ENCODE measurements at places on chromosomes 4 and X.
A peak's percentile ranks its signal among the peaks of the same experiment; 100 is the strongest.

DNA sequence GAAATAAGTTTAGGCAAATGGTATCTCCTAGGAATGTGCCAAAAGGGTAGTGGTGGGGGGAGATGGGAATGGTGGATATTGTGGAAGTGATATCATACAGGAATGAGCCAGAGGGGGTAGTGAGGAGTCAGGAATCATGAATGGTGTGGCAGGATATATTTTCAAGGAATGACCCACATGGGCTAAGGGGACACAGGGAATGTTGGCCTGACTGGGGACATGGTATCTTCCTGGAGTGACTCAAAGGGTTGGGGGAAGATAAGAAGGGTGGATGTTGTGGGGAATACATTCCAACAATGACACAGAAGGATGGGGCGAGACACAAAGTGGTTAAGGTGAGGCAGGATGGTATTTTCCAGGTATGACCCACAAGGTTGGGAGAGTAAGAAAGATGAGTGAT, 60.6 kb downstream of the MAOA start:
- no peak for DNase-seq

DNA sequence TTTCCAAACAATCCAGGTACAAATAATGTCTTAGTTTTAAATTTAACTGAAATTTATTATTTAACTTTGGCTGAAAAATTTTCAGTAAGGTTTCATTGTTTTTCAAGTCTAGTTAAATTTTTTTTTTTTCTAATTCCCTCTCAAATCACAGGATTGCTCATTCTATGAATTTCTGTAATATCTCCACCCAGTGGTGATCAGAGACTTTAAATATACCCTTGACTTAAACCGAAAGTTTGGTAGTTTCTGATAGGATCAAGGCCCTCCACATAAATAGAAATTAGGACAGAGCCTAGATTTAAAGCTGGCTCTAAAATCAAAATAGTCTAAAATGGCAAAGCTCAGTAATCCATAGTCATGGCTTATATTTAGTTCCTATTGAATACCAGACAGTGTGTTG, 175.4 kb downstream of the TBCK start:
- no peak for DNase-seq

GRCh38 chrX:32530802-32531403, 680.4 kb downstream of the DMD start:
- peak; percentile 25 for DNase-seq

DNA sequence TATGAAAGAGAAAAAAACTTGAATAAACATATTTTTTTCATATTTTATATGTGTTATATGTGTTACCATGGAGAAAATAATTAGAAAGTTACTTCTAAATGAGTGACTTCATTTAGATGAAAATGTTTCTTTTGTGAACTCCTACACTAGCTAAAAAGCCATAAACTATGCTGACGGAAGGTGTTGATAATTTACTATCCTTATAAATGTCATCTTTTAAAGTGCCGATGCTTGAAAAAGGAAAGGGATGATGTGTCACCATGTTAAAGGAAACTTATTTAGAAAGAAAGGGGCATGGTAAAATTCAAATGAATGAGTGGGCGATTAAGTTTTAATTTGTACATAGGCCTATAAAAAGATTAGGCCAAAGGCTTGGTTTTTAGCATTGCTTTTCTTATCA, 133.8 kb downstream of the SPRY1 start:
- DNase-seq, result no peak

- DNase-seq, result peak; percentile 69
These were observed 1.9 kb upstream of the PLRG1 start for GRCh38 chr4:154551872-154552686.

DNA sequence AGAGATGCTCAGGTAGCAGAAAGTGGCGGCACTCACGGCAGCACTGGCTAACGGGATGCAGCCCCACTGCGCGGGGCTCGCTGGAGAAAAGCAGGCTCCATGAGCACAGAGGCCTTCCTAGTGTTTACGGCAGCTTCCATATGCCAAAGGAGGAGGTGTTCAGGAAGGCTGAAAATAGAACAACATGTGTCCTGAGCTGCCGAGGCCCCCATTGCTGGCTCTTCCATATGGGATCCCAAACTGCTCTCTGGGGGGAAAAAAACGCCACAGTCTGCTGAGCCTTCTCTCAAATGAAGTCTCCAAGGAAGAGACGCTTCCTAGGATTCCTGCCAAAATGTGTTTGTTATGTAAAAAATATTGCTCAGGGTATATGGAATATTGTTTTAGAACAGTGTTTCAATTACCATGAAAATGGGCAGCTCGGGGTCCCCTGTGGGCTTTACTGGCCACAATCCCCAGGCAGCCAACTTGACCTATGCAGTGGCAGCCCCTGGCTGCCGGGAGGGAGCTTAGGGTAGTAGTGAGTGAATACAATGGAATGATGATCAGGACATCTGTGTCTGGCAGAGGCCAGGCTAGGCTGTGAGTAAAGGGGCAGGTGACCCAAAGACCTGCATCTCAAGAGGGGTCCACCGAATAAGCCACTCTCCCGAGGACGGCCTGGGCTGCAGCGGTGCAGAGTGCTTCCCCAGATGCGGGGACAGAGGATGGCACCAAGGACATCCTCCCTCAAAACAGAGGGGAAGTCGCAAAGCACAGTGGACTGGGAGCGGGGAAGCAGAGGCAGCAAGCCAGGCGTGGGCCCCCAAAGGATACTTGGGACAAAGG, 170.1 kb downstream of the AFAP1 start:
- DNase-seq, result no peak

- no peak for DNase-seq
These were observed at the start of gene PDGFC for GRCh38 chr4:156971676-156972378. PDGFC (minus strand) TSS chr4:156971799; CDS start chr4:156970903, 896 bp downstream.

DNA sequence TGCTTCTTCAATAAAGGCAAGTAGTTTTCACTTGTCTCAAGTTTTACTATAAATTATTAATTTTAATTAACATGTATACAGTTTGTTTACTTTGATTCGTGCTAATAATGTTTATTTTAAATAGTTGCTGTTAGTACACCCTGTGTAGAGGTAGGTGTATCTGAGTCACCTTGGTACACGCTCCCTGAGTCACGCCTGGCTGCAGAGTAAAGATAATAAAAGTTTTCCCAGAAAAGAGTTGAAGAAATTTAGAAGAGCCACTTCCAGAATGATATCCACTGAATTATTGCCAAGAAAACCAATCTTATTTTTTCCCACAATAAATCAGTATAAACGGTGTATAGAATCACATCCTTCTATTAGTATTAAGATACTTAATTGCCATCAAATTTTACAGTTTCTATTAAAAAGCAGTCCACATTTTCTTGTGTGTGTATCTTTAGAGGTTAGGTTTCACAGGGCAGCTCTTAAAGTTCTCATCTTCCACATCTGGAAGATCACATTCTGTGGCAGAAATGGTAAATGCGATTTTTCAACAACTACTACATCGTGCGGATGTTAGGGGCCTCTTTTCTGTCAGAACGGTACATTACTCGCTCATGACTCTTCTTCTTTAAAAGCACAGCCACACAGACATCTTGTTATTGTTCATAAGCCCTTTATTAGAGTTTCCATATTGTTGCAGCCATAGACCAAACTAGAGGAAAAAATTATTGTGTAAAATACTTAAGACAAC, 55.4 kb downstream of the HADH start:
- DNase-seq, result no peak

- no peak for DNase-seq
These were observed 22.1 kb downstream of the ANXA5 start for GRCh38 chr4:121674696-121675095.

- no peak for DNase-seq
These were observed 135.4 kb upstream of the PSAPL1 start for GRCh38 chr4:7569810-7570783.

GRCh38 chrX:63747331-63747730, 37.7 kb downstream of the ARHGEF9 start:
- no peak for DNase-seq

DNA sequence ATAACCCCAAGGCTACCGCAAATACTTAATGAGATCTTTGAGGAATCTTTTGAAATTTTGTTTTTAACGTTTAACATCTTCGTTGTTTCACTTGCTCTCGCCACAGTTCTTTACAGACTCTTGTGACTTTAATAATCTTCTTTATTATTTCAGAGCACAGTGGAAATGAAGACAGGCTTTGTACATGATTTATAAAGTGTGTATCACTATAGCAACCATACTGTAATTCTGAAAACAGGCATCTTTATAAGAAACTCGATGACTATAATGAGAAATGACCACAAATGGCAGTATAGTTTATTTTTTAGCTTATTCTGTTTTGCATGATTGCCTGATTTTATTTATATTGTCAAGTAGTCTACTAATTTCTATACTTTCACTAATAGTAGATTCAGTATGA, 224.4 kb upstream of the GALNTL6 start:
- DNase-seq, result no peak

- DNase-seq, result no peak
These were observed 57.2 kb upstream of the RAB9B start for GRCh38 chrX:103889216-103889615.

- no peak for DNase-seq
These were observed 1592.9 kb upstream of the TENM3 start for GRCh38 chr4:180650273-180650672.

DNA sequence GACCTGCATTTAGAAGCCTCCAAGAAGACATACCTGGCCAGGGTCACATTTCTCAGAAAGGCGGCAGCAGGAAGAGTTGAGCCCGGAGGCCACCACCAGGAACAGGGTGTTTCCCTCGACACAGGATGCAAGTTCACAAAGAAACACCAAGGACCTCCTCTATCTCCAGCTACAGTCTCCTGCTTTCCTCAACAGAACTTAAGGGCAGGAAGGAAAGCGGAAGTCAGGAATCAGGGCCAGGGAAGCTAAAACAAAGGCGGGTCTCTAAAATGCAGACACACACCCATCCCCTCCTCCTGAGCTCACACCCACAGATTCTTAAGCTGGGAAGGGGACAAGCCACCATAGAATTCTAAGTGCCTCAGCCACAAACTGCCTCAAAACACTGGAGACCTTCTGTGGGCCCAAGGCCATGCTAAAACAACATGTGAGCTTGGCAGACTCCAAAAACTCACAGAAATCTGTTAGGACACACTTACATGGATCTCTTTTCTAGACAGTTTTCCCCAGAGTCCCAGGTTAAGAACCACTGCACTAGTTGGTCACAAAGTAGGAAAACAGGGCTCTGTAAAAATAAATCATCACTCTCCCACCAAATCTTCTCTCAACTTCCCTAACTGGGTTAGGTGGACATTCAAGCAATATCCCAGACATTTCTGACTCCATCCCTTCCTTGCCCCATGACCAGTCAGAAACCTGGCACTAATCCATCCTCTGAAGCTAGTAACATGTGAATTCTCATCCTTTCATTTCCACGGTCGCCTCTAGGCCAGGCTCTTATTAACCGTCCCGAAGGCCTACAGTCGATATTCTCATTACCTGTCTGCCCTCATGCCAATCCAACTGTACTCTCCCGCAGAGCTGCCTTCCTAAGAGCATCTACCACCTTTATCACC, 163.2 kb downstream of the APBB2 start:
- no peak for DNase-seq

DNA sequence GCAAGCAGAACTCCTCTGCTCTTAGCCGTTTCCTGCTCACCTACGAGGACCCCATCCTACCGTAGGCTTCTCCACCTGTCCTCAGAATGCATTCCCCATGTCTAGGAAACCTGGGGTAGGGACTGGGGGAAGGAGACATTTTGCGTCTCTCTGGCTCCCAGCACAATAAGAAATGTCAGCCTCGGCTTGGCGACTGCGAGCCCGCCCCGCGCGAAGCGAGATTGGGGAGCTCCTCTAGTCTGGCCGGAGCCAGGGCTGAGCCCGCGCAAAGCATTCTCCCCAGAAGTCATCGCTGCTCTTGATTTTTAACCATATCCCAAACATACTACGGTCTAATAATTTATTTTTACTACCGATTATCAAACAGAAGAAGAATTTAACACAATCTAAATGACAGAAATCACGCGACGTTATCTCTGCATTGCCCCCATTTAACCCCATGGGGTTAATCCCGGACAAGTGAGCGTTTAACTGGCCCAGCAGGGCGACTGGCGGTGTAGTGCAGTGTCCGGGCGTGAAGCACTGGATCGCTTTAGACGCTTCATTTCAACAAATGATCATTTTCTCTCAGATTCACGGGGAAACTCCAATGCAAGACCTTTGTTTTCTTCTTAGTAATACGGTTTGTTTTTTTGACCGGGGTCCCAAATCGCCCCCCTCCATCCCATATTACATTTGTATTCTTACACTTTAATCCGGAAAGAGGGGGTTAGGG, 8.0 kb upstream of the PITX2 start:
- DNase-seq, result no peak

GRCh38 chrX:118566359-118566758, 70.7 kb downstream of the DOCK11 start:
- DNase-seq, result no peak

DNA sequence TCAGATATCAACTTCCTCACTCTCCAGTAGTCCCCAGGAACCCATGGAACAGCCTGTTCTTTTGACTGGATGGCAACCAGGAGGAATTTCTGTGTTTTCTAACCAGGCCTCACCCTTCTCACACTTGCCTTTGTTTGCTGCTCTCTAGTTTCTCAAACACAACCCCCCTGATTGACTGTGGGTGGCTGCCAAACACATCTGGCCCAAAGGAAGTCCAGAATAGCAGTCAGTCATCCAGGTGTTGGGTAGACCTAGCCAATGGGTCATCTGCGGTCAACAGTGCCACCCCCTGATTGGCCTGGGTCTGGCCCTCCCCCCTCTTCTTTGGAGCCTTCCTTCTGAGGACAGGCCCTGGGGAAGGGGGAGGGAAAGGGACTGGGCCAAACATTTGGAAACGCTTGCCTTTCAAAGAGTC, 53.7 kb downstream of the MSX1 start:
- DNase-seq, result no peak

- no peak for DNase-seq
These were observed 46.0 kb downstream of the USP38 start for GRCh38 chr4:143230683-143231082.

All from H4 (cell line).